ENCODE measurements at places on chromosomes 6 and 20.

GRCh38 chr6:42369568-42369967, 82.2 kb downstream of the TRERF1 start:
- no peak for DNase-seq

DNA sequence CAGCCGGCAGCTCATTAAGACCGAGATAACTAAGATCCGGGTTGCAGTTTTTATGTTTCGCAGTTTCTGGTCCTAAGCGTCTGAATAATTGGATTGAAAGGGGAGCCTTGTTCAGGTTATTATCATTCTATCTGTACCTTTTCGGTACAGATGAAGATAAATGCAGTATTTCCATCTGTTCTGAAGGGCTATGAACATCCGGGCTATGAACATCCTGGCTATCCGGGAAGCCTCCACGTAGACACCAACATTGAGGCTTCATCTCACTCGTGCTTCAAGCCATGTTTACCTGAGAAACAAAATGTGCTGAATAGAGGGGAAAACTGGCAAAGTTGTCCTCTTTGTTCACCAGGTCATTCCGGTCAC, 399 bp upstream of the REPS1 start:
- no peak for DNase-seq

DNA sequence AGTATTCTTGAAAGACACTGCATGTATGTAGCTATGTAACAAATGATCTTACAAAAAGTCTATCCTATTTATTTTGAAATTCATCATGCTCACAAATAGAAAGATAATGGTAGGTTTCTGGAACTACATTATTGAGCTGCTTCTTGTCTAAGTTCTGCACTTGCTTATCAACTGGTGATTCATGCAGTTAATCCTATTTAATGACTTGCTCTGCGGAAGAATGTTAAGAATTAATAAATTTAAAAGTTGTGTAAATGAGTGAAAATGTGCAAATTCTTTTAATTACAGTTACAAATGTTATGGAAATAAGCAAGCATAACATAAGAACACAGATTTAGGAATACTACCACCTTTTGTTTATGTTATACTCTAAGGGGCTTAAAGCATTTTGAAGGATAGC, 67.1 kb upstream of the MCM9 start:
- DNase-seq, result no peak

GRCh38 chr20:45487231-45487635, 17.7 kb downstream of the WFDC2 start:
- no peak for DNase-seq

DNA sequence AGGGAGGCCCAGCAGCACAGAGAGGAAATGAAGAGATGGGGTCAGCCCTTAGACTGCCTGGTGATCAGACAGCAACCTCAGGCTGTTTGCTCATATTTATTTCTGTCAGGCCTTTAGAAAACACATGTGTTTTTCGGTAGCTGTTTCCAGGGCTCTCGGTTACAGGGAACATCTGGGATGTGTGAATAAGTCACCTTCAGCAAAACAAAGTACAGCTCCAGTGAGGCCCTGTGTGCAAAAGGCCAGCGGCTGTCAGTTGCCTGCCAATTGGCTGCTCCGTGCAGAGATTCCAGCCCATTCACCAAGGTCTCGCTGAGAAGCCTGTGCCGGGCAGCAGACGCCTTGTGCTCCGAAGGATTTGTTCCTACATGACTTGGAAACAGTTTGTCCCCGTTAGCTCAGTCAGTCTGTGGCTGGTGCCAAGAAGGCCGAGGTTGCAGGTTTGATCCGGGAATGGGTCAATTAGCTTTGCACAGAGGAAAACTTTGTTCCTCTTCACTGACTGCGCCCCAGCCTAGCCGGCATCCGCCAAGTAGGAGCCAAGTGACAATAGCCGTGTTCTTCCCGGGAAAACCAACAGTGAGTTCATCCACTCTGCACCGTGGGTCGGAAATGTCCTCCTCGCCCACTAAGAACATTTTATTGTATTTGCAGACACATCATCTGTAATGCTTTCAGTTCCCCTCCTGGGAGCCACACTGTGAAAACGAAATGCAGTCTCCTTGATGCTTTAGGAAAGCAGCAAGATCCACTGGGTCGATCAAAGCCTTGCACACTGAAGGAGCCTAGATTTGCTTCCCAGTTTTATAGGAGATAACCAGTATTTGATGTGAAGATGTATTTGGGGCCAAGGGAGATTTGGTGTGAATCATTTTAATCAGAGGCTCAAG, 315.4 kb upstream of the CDYL start:
- DNase-seq, result no peak

Data from CD4-positive, alpha-beta T cell treated with Interleukin-4 for 1 hour (primary cell).